Caki2 (cell line): ENCODE measurements at places on chromosomes 5 and 9. TPM values are rescaled to one million over a fixed set of nuclear protein-coding genes. Genes with fewer than 3 reads are reported as not detected.
A peak's percentile ranks its signal among the peaks of the same experiment; 100 is the strongest.

DNA sequence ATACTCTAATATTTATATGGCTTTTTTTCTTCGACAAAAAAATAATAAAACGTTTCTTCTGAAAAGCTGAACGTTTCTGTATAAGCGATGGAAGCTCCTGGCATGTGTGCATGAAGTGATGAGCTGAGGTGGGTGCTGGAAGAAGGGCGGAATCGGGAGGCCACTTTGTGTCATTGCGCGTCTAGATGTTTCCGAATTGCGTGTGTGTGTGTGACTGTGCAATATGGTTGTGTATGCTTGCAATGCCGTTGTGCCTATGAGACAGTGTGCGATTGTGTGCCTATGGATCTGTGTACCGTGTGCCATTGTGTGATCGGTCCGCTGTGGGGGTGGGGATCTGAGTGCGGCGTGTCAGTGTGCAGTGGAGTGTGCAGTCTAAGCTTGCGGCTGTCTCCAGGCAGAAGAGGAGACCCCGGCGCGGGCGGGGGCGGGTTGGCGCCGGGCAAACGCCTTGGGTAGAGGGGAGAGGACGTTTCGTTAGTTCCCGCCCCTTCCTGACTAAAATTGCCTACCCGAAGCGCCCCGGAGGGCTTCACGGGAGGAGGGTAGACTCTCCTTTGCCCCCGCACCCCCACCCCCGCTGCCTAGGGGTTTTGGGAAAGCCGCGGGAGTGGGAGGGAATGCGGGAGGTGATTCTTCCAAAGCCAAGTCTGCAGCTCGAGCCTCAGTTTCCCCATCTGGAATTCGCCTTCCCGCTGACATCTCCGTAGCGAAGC lies 24.2 kb downstream of the PCDHGC5 start:
- peak; percentile 48 for DNase-seq

The PCDHB9 gene
- total RNA-seq: 1.1 and 1.6 TPM in 2 replicates

DNA sequence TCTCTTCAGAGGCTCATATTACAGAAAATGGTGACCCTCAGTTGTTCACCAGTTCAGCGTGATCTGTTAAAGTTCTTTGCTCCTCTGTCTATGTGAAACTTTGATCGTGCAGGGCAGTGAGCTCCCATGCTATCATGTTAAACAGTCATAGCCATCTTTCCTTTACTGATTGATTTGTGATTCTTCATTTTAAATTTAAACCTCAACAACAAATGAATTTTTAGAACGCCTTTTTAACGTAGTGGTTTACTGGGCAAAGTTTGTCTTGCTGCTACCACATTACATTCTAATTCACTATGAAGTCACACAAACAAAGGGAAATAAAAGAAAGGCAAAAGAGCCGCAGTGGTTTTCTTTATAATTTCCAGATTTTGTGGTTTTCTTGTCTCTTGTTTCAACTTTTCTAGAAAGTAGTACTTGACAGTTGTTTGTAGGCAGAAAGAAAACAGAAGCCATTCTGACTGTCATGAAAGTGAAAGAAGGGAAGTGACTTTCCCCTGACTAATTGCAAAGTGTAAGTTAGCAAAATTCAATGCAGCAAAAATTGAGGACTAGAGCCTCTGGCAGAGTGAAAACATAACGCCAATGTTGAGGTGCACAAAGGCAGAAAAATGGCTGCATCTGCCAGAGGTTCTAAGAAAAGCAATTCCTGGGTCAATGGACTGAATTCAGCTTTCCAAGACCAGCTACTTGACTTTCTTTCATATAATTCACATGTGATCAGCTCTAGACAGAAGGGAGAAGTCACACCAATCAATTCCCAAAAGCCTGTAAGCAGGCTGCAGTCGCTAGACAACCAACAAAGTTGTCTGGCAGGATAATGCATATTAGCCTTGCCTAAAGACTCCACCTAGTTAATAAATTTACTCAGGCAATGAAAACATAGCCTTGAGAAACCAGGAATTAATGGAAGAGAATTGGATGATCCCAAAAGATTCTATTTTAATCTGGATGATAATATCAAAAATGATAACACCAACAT lies 7.1 kb upstream of the IFNA6 start:
- no peak for DNase-seq

DNA sequence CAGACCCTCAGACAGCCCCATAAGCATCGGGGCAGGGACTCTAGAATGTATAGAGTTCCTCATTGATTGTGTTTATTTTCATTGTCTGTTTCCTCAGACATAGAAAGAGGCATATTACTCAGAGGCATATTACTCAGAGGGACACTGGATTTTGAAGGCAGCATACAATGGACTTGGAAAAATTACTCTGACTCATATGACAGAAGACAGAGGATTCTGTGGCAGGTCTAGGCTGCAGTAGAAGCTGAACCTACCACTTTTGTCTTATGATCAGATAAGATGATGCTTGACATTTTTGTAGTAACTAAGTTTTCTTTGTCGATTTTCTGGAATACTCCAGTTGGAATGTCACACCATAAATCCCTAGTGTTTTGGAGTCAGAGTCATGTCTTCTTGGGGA lies 105.2 kb downstream of the ST8SIA4 start:
- DNase-seq: no peak

- no peak for DNase-seq
Observed at GRCh38 chr5:157546456-157547100, 29.0 kb downstream of the ADAM19 start.

GRCh38 chr9:88804254-88804596 lies 187.0 kb upstream of the S1PR3 start:
- DNase-seq: no peak
